Non-pigmented ciliary epithelial cell (primary cell): ENCODE measurements at places on chromosomes 4 and X.

GRCh38 chr4:6194458-6195195, 5.7 kb downstream of the JAKMIP1 start:
- no peak for DNase-seq

DNA sequence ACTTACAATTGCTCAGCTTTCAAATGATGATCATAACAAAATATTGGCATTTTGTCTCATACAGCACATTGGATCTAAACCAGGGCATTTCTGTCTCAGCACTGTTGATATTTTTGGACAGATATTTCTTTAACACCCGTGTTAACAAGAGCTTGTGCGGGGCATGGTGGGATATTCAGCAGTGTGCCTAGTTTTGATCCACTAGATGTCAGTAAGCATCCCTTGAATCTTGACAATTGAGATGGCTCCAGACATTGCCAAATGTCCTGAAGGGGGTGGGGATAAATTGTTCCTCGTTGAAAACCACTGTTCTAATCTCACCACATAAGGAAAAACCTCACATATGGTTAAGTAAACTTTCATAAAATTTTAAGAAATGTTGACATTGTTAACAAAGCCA, 806.3 kb downstream of the STIM2 start:
- DNase-seq: no peak

- DNase-seq: no peak
These were observed 513.5 kb upstream of the NR3C2 start for GRCh38 chr4:148955564-148956297.

GRCh38 chr4:124212815-124213630, 499.5 kb downstream of the ANKRD50 start:
- no peak for DNase-seq

GRCh38 chr4:123783151-123783790, 386.7 kb downstream of the SPRY1 start:
- no peak for DNase-seq

GRCh38 chrX:49988143-49988542, 65.7 kb downstream of the CLCN5 start:
- DNase-seq: no peak

DNA sequence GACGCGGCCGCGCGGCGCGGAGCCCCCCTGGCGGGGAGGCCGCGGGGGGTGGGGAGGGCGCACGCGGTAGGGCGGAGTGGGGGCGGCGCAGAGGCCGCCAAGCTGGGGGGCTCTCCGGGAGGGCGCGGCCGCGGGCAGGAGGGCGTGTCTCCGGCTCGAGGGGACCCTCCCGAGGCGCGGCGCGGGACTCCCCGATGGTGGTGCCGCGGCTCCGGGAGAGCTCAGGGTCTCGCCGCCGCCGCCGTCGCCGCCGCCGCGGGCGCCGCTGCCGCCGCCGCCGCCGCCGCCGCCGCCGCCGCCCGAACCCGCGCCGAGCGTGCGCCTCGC, 165 bp upstream of the PTCHD1 start:
- DNase-seq: no peak

DNA sequence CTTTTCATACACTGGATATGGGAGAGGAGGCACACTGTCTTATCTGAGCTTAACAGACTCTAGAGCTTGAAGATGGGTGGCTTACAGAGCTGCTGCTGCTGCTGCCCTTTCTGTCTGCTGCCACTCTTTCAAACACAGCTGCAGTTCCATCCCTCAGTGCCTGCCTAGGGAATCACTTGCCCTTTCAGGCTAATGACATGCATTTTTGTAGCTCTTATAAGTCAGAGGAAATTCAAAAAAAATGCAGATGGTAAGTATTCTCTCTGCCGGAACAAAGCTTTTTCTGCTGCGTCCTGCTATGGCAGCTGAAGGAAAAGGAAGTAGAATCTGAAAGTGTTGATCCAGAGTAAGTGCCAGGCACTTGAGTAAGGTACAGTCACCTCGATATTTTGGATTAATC, 460.4 kb upstream of the DIAPH2 start:
- no peak for DNase-seq

DNA sequence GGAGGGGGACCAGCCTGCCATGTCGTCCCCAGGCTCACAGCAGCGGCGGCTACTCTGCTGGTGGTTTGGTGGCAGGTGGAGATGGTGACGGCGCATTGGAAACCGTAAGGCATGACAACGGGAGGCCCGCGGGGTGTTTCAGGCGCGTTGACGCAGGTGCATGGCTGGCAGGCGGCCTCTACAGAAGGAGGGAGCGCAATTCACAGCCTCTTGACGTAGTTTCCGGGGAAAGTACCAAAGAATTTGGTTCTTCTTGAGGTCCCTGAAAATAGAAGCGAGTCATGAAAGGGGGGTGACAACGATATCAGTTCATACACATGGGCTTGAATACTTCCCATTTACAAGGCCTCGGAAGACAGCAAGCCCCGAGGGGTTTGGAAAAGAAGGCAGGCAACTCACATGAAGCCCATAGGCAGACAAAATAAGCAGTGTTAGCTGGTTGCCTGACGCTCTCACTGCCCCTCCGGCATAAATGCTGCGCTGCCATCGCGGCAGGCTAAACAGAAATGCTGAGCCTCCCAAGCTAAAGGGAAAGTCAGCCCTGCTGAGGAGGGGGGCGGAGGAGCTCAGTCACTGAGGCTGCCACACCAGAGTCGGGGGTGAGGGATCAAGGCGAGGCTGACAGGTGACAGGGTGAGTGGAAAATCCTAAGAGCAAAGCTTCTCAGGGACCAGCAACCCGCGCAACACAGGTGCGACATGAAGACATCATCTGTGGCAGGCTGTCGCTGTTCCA, 52.3 kb upstream of the PDLIM3 start:
- DNase-seq: no peak
